Muscle of back (tissue), 13 donors: ENCODE measurements at places on chromosomes 5 and 9. TPM values are rescaled to one million over a fixed set of nuclear protein-coding genes. Genes with fewer than 3 reads are reported as not detected.

The STOML2 gene
- polyA plus RNA-seq = 71.2 TPM

The TMEFF1 gene
- 1.9 TPM for polyA plus RNA-seq

The FBLL1 gene
- polyA plus RNA-seq = 0.90 TPM

GRCh38 chr5:179776411-179776938 lies 17.3 kb upstream of the LTC4S start:
- no peak for DNase-seq

DNA sequence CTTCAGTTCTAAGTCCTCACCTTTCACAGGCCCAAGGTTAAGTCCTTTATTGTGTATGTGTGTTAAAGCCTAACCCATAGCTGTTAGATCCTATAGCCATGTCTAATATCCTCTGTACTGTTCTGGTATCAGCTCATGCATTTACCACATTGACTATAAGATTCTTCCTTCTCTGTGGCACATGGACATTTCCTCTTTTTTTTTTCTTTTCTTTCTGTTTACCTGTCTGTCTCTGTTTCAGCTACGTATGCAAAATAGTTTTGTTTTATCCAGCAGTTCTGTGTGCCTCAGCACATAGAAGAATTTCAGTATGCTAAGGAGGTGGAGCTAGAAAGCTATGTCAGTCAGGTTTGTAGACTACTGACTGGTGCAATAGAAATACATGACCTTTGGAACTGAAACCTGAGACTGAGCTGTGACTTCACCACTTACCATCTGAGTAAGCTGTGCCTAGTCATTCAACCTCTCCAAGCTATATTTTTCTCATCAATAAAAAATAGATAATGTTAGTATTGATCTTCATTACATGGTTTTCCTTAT lies 155.6 kb upstream of the VLDLR start:
- DNase-seq = no peak

DNA sequence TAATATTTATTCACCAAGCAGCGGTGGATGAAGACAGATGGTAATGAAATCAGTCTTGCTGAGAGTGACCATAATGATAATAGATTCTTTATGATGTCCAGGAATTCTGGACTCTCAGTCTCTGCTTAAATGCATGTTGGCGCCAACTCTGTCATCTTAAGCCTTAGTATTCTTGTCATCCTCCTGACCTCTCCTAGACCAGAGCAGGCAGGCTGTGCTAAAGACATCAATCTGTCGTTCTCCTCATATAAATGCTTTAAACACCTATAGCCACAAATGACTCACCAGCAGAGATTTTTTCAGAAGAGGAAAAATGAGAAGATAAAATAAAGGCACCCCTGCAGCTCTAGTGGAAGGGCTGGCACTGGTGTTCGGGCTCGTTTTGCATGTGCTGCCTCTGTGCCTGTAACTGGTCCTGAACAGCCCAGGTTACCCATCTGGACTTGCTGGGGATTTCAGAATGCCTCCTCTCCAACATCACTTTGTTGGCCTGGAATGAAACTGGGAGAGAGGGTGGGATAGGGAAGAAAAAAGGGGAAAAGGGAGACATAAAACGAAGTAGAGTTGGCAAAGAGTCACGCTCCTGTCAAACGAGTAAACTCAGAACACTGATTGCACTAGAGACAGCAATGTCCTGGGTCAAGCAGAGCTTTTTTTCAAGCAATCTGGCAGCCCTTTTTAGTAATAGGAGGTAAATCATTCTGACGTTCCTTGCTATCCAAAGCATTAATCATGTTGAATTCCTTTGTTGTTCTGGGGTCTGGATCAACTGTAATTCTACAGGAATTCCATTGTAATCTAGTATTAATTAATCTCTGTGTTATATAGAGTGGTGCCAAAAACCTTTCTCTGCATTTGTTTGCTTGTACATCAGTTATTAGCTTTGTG lies 195.5 kb upstream of the CLINT1 start:
- peak; percentile 54 for DNase-seq

GRCh38 chr9:112361601-112362000 lies 18.3 kb upstream of the HSDL2 start:
- DNase-seq = peak; percentile 59

GRCh38 chr5:172175263-172175719 lies 12.7 kb downstream of the STK10 start:
- peak; percentile 42 for DNase-seq

- no peak for DNase-seq
Measured at GRCh38 chr5:141522301-141522700, 33.4 kb downstream of the PCDHGC5 start.

- no peak for DNase-seq
Measured at GRCh38 chr9:132239518-132239917, 77.7 kb downstream of the NTNG2 start.

DNA sequence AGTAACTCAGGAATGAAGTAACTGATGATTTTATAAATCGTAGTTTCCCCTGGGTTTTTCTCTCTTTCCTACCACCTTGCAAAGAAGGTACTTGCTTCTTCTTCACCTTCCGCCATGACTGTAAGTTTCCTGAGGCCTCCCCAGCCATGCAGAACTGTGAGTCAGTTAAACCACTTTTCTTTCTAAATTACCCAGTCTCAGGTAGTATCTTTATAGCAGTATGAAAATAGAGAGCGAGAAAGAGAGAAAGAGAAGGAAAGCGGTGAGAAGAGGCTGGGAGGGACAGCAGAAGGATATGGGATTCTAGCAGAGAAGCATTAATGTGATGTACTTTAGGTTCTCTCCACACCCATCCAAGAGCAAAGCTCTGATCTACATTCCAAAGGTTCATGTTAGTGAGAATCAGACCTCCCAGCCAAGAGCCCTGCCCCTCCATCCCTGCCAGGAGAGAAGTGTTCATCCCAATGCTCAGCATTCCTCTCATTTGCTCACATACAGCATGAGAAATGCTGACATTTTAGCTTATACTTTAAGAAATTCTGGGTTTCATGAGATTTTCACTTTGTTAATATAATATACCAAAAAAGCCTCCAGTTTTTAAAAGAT lies 185.0 kb upstream of the PTGER4 start:
- no peak for DNase-seq

DNA sequence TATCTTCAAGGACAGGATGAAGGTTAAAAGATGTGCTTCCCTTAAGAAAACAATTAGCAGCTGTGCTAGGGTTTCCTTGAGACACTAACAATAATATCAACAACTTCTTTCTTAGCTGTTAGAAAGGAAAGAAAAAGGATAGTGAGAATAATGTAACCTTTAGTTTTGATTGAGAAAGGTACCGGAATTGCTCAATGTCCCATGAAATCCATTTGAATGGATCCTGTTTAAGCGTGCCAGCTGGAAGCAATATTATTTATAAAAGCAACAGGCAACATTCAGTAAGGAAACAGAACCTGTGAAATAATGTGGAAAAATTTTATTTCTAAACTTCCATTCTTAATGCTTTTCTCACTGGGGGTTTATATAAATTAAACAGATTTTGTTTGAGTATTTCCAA lies 120.9 kb downstream of the CCDC192 start:
- no peak for DNase-seq

DNA sequence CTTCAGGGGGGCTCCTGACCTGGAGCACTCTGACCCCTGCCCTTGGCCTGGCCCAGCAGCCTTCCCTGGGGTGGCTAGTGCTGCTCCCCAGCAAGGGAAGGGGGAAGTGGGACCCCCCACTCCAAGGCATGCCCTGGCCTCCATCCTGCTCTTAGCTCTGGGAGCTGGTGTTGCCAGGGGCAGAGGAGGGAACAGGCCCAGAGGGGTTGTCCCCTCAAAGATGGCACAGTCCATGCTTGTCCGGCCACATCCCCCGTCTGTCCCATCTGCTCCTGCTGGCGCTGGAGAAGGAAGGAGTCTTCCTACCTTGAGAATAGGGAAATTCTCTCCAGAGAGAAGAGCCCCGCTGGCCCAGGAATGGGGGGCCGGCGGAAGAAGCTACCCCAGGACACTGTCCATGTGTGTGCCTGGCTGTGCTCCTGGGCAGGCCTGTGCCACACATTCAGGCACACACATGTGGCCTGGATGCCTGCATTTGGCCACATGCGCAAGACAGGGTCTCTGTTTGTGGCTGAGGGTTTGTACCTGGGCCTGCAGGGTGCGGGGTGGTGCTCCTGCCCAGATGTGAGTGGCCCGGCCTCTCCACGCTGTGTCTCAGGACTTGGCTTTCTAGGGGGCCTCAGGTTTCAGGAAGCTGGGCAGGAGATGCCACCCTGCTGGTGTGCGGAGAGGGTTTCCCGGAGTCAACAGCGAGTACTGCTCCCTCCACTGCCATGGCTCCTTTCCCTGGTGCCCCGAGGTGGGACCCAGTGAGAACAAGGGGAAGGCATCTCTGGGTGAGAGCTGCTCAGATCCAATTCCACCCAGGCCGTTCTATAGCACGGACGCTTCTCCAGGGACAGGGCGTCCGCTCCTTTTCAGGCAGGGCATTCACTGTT lies 247.1 kb downstream of the PBX3 start:
- DNase-seq = no peak

- no peak for DNase-seq
Measured at GRCh38 chr9:7287065-7287464, 512.5 kb downstream of the DMAC1 start.

GRCh38 chr9:106922026-106922425 lies 59.1 kb downstream of the ZNF462 start:
- DNase-seq = no peak

DNA sequence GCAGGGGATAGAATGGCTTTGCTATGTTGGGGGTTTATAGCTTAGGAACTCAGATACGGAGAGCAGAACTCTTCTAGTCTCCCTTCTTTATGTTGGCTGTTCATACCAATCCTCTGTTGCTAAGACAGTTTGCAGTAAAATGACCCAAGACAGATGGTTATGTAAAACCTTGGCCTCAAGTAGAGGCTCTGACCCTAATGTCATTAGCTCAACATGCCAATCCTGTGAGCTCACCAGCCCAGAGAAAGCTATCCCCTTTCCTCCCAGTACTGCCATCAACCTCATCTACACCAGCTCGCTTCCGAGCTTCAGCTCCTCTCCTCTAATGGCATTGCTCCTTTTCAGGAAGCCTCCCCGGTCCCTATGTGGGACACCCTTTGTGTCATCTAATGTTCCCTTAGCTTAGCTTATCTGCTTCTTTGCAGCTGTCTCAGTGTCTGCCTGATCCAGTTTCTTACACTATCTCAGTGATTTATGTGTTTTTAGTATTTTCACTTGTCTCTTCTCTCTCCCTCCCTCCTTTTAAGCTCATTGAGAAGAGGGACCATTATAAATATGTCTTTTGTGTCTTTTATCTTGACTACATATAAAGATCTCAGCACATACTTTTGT lies 281.3 kb upstream of the CLINT1 start:
- no peak for DNase-seq

GRCh38 chr5:175863316-175863715 lies 8.1 kb upstream of the CPLX2 start:
- DNase-seq = no peak

DNA sequence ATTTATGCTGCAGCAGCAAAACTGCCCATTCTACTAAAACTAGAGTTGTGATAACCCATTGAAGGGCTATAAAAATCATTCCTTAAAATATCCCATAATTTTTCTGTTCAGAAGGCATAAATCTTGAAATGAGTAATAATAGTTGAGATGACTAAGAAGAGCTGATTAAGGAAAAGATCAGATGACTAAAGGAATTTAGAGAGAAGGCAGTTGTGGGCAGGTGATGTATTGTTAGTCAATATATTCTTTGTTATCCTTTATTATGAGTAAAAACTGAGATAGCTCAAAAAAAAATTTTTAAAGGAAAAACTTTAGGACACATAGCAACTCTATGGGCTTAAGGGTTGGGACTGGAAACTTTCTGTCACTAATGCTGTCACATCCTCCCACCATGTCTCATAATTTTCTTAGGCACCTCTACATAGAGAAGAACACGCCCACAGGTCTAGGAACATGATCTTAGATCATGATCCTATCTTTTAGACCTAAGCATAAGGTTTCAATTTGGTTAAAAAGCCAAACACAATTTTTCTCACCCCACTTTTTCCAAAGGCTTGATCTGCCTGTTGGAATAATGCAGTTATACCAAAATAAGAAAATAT lies 597.5 kb upstream of the MEF2C start:
- no peak for DNase-seq

DNA sequence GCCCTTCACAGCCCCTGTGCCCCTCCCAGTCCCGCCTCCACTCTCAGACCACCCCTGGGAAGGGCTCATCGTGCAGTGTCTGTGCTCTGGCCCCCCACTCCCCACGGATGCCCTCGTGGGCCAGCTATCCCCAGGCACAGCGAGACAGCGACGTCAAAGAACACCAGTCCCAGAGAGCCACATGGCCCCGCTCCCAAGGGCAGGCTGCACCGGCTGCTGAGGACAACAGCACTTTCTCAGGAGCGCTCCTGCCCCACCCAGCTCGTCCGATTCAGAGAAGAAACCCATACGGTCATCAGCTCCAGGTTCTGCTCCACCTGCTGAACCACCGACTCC lies 4.8 kb upstream of the SNAPC4 start:
- no peak for DNase-seq

DNA sequence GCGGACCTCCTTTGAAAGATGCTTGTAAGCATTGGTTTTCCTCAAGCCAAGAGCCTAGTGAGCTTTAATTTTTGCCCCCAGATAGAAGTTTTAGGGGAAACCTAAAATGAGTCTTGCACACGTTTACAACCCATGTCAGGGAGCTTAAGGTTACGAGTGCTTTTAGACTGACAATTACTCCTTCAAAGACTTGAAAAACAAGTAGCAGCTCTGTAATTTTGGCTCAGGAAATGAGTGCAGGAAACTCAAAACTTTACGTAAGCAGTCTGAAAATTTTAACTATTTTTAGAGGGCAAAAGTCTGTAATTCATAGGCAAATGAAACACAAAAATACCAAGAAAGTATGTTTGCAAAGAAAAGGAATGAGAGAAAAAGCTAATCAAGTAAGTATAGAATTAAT lies 36.8 kb downstream of the UBE2QL1 start:
- DNase-seq = no peak

DNA sequence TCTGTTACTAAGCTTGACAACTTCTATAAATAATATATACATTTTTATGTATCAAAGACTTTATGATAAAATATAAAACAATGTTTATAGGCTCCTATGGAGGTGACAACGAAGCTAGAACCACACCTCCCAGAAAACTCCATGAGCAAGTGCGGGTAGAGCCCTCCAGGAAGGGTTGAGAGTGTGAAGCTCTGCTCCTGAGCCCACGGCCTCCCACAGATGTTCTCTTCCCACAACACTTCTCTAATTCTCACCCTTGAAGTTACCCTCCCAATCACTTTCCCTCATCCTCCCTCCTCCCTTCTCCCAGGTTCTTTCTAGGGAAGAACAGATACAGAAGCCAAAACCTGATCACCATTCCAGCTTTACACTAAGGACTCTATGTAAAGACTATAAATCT lies 427.6 kb downstream of the SPOCK1 start:
- DNase-seq = no peak
